IMR-90 (cell line): ENCODE measurements at places on chromosomes 11 and 22. TPM values are rescaled to one million over a fixed set of nuclear protein-coding genes. Genes with fewer than 3 reads are reported as not detected.

The OR52I2 gene
- total RNA-seq = not detected in 2 replicates

- H3K36me3 ChIP-seq = peaks cover 2% of the 10 kb centered on the region; the same call in 1 of the 2 replicates
- peak; percentile 56 for DNase-seq
- H3K27ac ChIP-seq = no peak overlapping the region
- H3K27me3 ChIP-seq = no peaks in the 10 kb centered on the region
- peaks cover 3% of the 10 kb centered on the region for H3K4me1 ChIP-seq
Observed at GRCh38 chr11:76510060-76511047, 65.5 kb downstream of the EMSY start.

The OR51B5 gene
- total RNA-seq = 0.54 and 0.56 TPM in 2 replicates

The PSMC3 gene
- 238 and 484 TPM in 2 replicates for total RNA-seq

GRCh38 chr22:46897246-46897623 lies 134.8 kb downstream of the TBC1D22A start:
- peaks cover 11% of the 10 kb centered on the region for H3K36me3 ChIP-seq
- no peaks in the 10 kb centered on the region for H3K27me3 ChIP-seq
- H3K4me3 ChIP-seq = no peak overlapping the region
- H3K4me1 ChIP-seq = peaks cover 5% of the 10 kb centered on the region; the same call in 1 of the 2 replicates
- DNase-seq = no peak
